ENCODE measurements at places on chromosomes 1 and 21.

GRCh38 chr1:210711825-210712612, 383.3 kb downstream of the HHAT start:
- no peak for DNase-seq

DNA sequence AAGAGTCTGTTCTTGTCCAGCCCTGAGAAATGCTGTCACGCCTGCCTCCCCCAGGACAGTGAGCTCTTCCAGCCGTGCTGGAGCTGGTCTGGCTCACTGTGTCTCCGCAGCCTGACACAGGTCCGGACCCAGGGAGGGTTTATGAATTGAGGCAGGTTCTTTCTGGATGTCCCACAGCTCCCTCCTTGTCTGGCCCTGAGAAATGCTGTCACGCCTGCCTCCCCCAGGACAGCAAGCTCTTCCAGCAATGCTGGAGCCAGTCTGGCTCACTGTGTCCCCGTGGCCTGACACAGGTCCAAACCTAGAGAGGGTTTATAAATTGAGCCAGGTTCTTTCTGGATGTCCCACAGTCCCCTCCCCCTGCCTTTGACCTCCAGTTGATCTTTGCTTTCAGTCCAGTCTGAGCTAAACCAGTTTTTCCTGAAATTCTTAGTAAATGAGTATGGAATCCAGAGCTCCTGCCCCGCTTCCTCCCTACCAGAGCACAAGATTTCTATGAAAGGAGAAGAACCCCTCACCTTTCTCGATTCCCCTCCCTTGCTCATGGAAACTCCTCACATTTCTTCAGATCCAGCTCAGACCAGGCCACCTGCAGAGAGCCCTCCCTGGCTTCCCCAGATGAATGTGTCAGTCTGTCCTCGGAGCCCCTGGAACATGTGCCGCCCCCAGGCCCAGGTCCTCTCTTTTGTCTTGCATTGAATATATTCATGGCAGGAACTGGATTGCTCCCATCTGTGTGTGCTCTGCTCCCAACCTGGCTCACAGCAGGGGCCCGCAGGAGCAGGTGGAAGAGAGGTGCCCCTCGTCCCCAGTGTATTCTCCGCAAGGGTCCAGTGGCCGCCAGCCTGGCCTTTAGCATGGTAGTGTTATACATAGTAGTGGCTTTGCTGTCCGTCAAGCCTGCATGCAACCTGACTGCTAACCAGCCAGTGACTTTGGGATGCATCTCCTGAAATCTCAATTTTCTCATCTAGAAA, 116.3 kb downstream of the EPHB2 start:
- no peak for DNase-seq

GRCh38 chr1:84809023-84809422, 84.0 kb downstream of the LPAR3 start:
- no peak for DNase-seq

DNA sequence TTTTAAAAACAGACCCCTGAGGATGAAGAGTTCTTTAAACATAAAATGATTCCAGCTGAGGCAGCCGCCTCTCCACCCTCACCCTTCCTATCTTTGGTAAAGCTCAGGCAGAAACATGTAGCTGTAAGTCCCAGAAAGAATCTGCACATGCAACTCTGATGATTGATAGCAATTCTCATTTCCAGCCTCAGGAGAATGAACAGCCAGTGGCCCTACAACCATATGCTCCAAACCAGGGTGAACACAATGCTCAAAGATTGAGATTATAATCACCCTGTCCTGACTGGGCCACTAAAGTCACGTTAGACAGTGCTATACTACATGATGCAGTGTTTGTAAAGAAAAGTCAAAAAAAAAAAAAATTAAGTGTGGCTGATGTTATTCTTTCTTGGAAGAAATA, 80.2 kb downstream of the LMX1A start:
- DNase-seq, result no peak

DNA sequence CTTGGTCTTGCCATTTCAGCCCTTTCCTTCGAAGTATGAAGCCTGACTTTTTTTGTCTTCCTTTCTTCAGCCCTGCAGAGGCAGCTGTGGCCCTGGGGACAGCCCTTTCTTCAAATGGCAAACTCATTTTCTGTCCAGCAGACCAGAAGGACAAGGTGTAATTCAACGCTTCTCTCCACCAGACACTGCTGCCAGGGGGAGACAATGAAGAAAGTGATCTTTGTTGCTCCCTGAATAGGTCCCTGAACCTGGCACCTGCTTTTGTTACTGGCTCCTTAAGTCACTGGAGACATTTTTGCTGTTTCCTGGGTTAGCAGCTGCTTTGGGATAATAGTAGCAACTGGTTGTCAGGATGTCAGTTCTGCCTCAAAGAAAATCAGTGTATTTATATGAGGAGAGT, 50.8 kb upstream of the MACF1 start:
- no peak for DNase-seq

DNA sequence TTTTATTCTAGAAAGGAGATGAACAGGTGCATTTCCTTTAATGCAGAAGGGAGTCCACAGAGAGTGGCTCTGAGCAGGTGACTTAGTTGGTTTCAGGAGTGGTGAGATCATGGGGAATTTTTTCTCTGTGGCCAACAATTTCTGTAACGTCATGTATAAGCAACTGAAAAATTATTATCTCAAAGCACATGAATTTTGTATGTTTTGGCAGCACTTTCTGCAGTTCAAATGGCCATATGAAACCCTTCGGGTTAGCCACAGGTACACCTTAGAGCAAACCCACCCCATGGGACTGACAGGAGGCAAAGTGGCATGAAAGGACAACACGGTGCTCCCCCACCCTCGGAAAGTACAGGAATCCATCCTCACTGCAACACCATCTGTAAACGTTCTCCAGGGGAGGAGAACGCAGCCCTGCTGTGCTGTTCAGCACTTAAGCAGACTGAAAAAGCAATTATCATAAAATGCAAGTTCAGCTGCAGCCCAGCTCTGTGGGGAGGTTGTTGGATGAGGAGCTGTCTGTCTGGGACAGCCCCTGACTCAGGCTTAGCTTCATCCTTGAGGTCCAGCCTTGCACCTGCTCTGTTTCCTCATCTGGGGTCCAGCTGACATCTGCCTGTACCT, 55.8 kb upstream of the CLDN14 start:
- no peak for DNase-seq

DNA sequence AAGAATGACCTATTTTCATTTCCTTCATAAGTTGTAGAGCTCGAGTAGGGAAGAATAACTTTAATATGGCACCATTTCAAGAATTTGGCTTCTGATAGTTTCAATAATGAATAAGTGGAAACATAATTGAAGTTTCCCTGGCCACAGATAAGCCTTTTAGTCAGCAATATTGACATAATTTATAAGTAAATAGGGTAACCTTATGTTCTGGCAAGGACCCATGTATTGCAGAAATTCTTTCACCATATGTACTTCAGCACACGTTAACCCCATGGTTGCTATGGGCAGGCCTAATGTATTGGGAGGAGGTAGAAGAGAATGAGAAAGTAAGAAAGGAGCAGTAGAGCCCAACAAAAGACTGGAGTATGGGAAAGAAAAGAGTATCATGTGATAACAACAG, 25.4 kb downstream of the MDM4 start:
- DNase-seq, result no peak

DNA sequence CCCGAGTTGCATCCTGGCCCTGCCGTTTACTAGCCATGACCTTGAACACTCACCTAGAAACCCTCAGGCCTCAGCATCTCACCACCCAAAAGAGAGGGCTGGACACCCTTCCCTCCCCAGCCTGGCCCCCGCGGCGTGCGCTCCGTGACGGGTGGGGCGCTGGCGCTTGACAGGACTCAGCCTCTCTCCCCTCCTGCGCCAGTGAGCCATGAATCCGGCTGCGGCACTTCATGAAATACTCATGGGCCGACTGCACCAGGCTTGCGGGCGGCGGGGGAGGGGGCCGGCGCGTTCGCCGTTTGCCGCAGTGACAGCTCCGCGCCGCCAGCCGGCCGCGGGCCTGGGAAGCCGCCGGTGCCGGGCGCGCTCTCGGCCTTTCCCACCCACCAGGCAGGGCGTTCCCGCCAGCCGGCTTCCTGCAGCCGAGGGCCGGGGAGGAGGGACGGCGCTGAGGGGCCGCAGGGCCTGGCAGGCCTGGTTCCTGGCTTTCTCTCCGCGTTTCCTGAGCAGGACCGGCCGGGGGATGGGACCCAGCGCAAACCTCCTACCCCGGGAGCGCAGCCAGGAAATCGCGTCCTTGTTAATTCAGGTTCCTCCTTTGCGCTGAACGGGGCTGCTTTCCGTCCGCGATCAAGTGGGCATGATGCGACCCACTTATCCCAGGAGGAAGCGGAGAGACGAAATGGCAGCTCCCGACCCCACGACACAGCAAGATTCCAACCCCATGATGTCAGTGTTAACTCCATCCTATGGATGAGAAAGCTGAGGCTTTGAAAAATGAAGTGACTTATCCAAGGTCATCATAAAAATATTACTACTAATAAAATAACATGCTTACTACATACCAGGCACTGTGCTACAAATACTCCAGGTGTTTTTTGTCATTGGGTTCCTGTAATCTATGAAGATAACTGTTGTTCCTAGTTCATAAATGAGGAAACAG, 9.1 kb upstream of the LUZP1 start:
- no peak for DNase-seq

GRCh38 chr21:35428001-35428320, 378.9 kb upstream of the RUNX1 start:
- no peak for DNase-seq

- no peak for DNase-seq
Measured at GRCh38 chr1:24850328-24850920, 79.7 kb downstream of the RUNX3 start.

GRCh38 chr1:7174980-7175906, 390.0 kb downstream of the CAMTA1 start:
- no peak for DNase-seq

- no peak for DNase-seq
Measured at GRCh38 chr1:88079036-88079435, 605.0 kb upstream of the PKN2 start.

DNA sequence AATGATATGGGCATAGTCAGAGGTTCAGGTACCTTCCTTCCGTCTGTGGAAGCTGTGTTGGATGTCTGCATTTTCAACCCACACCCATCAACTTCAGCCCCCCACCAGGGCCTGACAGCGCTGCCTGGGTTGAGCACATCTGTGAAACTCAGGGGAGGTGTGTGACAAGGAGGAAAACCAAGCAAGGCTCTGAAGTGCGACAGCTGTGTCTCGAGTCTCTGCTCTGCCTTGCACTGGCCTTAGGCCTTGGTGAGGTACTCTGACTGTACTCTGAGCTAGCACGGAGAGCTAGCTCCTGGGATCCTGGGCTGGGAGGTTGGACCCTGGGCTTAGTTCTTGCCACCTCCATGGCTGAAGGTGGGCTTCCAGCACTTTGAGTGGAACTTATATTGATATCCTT, 9.1 kb downstream of the VANGL2 start:
- no peak for DNase-seq

DNA sequence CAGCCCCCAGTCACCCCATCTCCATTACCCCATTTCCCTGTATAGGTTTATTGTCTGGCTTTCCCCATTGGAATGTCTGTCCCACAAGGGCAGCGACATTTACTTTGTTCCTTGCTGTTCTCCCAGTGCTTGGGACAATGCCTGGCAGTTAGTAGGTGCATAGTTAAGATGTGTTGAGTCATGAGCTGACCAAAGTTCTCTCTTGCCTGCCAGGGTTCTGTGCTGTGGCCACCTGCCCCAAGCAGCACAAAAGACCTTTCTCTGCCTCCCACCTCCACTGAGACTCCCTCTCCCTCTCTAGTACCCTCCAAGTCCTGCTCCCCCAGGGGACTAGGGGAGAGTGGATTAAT, 40.0 kb downstream of the TMCO4 start:
- DNase-seq, result no peak

- no peak for DNase-seq
Measured at GRCh38 chr1:3890389-3891328, 9.4 kb downstream of the C1orf174 start.

DNA sequence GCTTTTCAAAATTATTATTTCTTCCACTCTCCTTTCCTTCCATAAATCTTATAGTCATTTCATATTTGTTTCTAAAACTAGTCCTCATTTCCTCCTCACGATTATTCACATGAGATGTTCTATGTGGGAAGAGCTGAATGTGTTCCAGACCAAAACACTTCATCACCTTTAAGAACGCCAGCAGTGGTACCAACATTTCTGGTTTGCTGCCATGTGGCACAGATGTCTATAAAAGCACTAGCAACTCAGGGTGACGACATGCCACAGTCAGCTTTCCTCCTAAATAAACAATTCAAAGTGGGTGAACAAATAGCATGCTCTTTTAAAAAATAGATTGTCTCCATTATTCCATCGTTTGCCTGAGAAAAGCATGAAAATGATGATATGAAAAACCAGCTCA, 1217.8 kb upstream of the ADGRL2 start:
- no peak for DNase-seq

- DNase-seq, result no peak
Measured at GRCh38 chr1:66231217-66231616, 302.7 kb upstream of the SGIP1 start.
